SK-N-SH (cell line): ENCODE measurements at places on chromosomes 4 and X.

DNA sequence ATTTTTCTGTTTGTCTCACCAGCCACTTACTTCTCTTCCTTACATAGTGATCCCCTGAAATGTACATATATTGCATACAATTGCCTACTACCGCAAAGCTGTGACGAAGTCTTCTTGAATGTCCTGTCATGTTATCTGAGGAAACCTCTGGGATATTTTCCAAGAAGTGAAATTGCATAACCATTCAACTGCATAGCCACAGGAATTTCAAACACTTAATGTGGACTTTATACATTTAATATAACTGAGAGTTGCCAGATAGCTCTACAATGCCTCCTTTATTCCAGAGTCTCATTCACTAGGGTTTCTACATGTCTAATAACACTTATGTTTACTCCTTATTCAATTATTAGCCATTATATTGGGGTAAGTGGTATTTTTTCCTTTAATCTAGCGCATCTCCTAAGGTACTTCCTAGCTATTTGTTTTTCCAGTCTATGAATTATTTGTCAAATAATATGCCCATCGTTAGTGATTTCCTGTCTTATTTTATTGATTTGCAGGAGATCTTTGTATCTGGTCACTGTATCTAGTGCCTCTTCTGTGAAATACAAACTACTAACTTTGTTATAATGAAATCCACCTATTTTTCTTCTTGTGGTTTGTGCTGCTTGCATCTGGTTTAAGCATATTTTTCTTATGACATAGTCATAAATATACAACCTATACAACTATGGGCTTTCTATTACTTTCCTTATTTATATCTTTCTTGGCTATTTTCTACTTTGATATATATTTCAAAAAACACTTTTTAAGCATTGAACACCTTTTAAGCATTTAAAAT lies 69.2 kb upstream of the GRID2 start:
- no peak for DNase-seq

DNA sequence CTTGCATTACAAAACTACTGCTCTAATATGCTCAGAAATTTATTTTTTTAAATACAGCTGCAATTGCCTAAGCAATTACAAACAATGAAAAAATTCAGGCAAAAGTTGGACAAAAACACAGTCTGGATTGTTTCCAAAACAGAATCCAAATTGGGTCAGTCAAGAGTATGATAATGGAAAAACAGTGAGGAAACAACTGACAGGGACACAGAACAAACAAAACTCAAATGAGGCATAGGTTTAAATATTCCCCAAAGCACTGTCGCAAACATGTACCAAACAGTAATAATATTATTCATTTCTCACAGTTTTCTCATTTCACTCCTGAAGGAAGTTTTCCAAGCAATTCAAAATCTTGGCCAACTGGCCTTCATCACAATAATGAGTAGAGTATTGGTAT lies 386.6 kb downstream of the CENPC start:
- DNase-seq, result no peak

DNA sequence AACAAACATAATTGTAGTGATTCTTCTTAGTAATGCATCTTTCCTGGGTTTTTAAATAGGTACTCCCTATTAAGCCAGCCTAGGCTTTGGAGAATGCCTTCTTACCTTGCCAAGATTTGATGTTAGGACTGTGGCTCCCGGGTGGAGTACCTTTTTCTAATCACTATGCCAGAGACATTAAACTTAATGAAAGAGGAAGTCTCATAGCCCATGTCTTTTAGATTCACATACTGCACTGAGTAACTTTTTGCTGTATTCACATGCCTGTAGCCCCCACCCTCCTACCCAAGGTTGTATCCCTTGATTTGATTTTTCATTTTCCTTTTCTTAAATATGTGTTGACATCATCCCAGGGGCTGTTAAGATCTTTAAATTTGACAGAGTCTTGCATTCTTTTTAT lies 104.2 kb upstream of the TLR2 start:
- no peak for DNase-seq

DNA sequence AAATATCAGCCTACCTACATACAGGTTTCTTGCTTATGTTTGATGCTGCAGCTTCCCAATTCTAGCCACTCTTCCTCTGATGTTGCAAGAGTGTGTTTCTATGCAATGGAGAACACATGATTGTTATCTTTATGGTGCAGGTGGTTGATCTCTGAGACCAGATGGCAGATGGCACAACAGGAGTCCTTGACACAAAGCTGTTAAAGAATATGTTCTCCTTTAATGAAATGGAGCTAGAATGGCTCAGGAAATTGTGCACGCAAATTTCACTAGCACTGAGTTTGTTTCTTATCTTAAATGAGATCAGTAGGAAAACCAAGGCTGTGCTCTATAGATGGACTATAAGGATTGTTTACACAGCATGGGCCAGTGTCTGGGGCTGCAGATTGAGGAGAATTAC lies 29.9 kb upstream of the TTC29 start:
- no peak for DNase-seq

GRCh38 chrX:51420610-51421009 lies 75.8 kb downstream of the NUDT11 start:
- peak; percentile 40 for DNase-seq

DNA sequence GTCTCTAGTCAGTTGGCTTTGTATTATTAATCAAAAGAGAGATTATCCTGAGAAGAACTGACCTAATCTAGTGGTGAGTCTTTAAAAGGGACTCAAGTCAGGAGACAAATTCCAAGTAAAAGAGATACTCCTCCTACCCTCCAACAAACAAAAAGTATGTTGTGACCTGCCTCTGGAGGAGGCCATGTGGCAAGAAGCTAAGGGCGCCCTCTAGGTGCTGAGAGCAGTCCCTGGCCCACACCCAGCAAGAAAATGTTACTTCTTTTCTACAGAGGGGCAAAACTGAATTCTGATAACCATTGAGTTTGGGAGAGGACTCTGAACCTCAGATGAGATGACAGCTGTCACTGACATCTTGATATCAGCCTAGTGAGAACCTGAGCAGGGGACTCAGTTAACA lies 953.6 kb upstream of the AGA start:
- no peak for DNase-seq

DNA sequence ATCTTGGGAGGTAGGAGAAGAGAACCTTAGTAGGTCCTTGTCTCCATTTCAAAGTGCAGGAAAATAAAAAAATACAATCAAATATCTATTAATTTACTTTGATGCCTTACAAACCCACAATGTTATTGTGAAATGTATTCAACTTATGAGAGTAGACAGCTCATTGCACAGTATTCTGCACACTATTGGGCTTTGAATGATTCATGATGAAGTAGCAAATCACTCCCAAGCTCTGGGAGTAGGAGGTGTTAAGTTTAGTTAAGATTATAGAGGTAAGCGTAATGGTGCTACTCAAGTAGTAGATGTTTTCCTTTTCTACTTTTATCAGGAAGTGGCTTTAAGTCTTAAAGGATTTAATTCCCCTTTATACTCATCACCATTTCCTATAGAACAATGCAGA lies 32.8 kb upstream of the TMPRSS11A start:
- DNase-seq, result no peak

GRCh38 chr4:104449537-104449936 lies 45.2 kb downstream of the CXXC4 start:
- no peak for DNase-seq

DNA sequence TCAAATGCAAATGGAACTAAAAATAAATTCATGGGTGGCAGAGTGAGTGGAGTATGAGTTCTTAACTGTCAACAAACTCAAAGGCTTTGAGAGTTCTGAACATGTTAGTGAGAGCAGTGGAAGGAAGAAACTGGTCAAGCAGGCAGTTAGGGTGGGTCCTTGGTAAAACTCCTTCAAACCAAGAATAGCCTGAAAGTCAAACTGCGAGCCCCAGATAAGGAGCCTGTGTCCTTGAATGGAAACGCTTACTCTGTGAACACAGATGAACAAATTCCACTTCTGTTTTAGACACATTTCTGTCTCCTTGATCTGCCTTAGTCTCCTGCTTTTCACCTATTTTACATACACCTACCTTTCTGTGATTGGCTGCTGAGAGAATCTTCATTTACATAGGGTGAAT lies 129.4 kb upstream of the PCDH18 start:
- no peak for DNase-seq

- DNase-seq, result no peak
Measured at GRCh38 chr4:24849756-24850155, 54.4 kb downstream of the SOD3 start.

DNA sequence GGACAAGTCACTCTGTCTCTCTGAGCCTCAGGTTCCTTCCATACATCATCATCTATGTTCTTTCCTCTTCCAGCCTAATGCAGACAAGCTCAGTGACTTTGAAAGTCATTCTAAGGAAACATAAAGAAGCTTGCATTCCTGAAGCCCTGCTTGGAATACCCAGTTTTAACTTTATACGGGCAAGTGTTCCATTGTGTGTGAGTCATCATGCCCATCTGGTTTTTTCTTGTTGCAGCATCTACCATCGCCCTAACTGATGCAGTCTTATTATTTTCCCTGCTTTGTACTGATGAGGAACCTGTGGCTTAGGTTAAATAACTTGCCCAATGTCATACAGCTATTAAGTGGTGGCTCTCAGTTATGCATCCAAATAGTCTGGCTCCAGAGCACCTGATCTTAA lies 177.9 kb upstream of the RAI2 start:
- no peak for DNase-seq

DNA sequence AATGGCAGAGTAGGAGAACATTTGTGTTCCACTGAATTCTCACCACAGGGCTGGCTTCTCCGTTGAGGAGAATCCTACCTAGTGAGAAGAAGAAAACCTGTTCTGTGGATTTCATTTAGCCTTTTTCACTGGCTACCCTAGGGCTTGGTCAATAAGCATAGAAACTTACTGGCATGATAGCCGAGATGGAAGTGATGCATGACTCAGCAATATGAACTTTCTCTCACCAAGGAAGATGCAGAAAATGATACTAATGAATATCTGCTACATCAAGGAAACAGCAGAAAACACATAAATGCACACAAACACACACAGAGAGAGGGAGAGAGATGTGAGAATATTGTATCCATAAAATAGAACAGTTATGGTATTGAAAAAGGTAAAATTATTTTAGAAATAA lies 216.3 kb downstream of the HHIP start:
- no peak for DNase-seq

GRCh38 chr4:18022572-18023050 lies 1.1 kb upstream of the LCORL start:
- DNase-seq, result peak; percentile 6

GRCh38 chr4:38734446-38734845 lies 48.3 kb downstream of the TLR10 start:
- DNase-seq, result no peak

GRCh38 chrX:39398215-39398962 lies 597.1 kb downstream of the MID1IP1 start:
- DNase-seq, result no peak

- DNase-seq, result no peak
Measured at GRCh38 chr4:20589436-20589835, 110.8 kb upstream of the PACRGL start.

DNA sequence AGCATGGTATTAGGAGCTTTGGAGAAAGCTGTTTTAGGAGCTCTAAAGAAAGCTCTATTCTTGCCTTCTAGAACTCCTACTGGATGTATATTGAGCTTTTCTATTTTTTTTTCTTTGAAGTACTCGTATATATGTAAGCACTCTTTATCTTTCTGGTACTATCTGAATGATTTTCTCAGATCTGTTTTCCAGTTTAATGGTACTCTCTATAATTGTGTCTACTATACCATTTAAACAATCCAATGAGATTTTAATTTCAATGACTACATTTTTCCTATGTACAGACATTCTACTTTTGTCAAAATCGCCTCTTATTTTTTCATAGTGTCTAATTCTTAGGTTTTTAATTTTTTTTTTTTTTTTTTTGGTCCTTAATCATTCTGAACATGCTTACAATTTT lies 328.1 kb downstream of the DCTD start:
- DNase-seq, result no peak

- DNase-seq, result no peak
Measured at GRCh38 chrX:130025256-130025655, 42.8 kb downstream of the BCORL1 start.

DNA sequence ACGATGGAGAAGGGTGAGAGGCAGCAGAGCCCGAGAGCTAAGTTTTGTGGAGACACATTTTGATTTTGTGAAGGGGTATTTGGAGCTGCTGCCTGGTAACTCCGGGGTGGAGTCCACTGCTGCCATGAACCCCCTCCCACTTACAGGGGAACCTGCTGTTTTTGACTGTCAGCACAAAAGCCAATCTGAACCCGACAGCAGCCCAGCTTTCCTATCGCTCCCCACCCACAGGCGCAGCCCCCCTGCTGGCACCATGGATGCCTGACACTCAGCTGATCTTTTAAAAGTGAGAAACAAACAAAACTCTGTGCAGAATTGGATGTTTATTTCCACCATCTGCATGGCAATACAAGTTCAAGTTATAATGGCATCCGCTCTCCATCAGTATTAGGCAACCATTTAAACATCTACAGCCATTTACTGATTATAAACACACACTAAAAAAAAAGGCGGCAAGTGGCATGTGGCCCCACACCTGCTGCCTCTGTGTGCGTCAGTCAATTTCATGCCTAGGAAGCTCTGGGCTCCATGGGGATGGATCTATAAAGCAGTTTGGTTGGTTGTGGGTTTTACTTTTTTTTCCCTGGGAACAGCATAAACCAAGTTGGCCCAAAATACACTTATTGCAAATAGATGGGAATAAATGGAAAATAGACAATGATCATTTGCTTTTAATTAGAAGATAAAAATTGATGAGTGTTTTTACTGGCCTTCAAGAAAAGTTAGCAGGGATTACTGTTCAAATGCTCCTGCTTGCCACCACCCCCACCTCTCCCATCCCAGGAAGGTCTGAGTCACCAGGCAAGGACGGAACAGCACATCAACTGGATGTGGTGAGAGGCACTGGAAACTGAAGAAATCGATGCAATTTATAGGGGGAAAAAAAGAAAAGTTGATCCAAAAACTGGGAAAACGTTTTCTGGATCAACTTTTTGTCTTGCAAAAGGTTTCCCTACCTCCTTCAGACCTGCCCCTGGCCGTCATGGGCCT lies 46.0 kb downstream of the SEPSECS start:
- DNase-seq, result no peak

GRCh38 chrX:143581240-143581639 lies 54.7 kb downstream of the SLITRK4 start:
- no peak for DNase-seq

GRCh38 chr4:149102765-149103164 lies 660.6 kb upstream of the NR3C2 start:
- no peak for DNase-seq

GRCh38 chr4:74543231-74543781 lies 98.4 kb downstream of the AREG start:
- DNase-seq, result no peak
